NCI-H1930 (cell line): ENCODE measurements at places on chromosomes 3 and 15.

DNA sequence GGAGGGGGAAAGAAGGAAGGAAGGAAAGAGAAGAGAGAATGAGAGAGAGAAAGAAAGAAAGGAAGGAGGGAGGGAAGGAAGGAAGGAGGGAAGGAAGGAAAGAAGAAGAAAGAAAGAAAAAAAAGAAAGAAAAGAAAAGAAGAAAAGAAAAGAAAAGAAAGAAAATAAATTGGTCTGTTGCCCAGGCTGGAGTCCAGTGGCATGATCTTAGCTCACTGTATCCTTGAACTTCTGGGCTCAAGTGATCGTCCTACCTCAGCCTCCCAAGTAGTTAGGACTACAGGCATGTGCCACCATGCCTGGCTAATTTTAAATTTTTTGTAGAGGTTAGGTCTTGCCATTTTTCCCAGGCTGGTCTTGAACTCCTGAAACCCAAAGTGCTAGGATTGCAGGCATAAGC, 11.6 kb upstream of the RNF7 start:
- no peak for DNase-seq

- DNase-seq, result no peak
These were observed 79.8 kb downstream of the RFTN1 start for GRCh38 chr3:16433701-16434151.

DNA sequence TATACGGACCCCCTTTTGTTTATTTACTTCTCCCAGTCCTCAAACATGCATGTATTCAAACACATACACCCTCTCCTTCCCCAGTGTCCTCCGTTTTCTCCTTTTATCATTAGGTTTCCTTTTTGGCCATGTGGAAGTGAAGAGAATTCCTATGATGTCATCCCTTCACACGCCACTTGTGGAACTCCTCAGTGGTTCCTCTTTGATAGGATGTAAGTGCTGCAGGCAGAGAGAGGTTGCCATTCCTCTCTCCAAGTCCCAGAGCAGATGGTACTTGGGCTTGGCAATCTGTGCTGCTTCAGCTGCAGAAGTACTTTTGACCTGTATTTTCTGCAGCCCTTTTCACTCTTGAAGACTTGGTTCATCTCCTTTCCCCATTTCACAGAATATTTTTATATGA, 32.9 kb upstream of the CRTC3 start:
- DNase-seq, result no peak

DNA sequence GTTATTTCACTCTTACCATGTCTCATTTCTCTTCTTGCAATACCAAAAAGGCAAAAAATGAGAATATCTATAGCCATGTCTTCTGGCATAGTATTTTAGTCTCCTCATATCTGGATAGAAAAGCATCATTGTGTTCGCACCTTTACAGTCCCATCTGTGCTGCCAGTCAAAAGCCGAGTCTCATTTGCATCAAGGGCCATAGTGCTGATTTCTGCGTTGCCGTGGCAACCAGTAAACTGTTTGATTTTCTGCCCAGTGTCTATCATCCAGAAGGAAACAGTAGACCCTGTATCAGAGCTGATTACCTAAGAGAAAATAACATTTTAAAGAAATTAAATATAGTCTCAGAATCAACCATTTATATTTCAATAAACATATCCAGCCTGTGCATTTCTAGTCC, 86.1 kb upstream of the SERPINI2 start:
- DNase-seq, result no peak

- DNase-seq, result no peak
These were observed 558.3 kb downstream of the NR2F2 start for GRCh38 chr15:96888764-96889163.

DNA sequence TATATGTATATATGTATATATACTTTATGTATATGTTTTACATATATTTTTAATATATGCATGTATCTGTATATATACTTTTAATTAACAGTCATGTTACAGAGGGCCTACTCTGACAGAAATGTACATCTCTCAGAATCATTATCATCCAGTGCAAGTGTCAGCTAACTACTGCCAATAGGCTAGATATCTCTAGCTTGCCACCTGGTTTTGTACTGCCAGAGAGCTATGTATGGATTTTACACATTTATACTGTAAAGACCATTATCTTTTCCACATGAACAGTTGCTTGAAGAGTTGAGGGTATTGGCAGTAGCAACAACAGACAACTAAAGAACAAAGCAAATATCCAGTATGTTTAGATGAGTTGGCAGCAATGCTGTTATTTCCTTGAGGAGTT, 99.7 kb upstream of the VGLL3 start:
- no peak for DNase-seq

GRCh38 chr3:145639875-145640274, 521.1 kb downstream of the PLOD2 start:
- no peak for DNase-seq

DNA sequence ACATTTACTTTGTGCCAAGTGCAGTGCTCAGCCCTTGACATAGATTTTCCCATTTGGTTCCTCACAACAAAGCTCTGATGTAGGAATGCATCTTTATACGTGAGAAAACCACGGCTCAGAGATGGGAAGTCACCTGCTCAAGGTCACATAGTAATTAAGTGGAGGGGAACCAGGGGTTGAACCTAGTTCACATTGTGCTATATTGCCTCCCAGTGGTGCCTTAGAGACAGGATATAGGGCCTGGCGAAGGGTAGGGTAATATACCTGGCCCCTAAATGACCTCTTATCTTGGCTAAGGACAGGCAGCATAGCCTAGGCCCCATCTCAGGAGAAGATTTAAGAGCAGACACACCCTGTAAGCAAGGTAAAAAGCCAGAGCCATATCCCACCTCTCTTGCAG, 71.5 kb downstream of the FOXP1 start:
- no peak for DNase-seq

GRCh38 chr3:126713199-126713598, 9.2 kb downstream of the CHCHD6 start:
- DNase-seq, result no peak

DNA sequence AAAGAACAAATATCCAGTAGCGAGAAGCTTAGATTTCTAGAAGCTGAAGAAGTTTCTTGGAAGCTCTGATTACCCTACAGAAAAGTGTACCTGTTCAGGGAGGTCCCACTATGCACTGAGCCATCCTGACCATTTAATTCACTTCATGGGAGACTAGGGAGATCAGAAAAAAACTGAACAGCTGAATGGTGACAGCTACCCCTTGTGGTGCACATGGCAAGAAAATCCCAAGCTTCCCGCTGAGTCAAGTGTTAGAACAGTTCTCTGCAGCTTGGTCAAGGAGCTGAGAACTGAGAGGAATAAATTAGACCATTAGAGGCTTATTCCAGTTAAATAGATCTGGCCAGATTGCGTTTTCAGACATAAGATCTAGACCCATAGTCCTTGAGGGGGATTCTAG, 197.2 kb upstream of the VEPH1 start:
- no peak for DNase-seq

GRCh38 chr3:101928890-101929289, 79.6 kb downstream of the NFKBIZ start:
- no peak for DNase-seq

DNA sequence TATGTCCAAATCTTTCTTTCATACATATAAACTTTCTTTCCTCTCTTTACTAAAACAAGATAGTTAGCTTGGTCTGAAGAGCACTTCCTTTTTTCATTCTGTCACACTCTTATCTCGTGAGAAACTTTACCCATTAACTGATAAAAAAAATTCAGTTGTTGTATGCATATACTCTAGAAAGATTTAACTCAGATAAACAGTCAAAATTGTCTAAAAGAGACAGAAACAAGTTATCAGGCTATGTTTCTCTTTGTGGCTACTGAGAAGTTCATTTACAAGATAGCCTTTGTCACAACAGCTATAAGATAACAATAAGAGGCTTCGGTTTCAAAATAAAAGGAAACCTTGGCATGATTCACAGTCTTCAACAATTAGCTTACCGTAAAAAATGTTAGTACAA, 235.7 kb upstream of the ATP10A start:
- no peak for DNase-seq

DNA sequence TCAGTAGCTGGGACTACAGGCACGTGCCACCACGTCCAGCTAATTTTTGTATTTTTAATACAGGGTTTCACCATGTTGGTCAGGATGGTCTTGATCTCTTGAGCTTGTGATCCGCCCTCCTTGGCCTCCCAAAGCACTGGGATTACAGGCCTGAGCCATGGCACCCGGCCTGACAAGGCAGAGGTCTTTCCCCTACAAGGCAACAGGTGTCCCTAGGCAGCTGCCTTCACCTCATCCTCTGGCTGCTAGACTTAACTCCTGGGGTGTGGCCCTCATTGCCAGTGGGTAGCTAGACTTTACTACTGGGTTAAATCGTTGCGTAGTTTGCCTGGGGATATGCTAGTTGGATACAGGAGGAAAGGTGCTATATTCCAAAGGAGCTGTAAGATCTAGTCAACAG, 81.4 kb downstream of the CHRD start:
- DNase-seq, result no peak

DNA sequence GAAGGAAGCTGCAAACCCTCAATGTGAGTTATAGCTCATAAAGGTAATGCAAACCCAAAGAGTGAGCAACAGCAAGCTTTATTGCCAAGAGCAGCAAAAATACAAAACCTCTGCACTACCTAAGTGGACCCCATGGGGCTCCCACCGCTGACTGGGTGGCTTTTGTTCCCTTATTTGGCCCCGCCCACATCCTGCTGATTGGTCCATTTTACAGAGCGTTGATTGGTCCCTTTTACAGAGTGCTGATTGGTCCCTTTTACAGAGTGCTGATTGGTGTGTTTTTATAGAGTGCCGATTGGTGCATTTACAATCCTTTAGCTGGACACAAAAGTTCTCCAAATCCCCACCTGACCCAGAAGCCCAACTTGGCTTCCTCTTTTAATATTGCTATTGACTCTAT, 154.5 kb upstream of the NSMCE3 start:
- no peak for DNase-seq

DNA sequence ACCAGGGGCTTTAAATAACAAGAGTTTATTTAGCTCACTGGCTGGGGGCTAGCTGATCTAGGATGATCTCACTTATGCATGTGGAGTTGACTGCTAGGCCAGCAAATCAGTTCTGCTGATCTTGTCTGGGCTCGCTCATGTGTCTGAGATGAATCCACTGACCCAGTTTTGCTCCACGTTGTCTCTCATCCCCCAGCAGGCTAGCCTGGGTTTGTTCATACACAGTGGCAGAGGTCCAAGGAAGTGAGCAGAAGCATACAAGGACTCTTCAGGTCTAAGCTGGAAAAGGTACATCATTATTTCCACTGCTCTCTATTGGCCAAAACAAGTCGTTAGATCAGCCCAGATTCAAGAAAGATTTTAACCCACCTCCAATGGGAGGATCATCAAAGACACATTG, 238.0 kb downstream of the PLCL2 start:
- DNase-seq, result no peak
